ENCODE measurements at places on chromosomes 7 and 10.

DNA sequence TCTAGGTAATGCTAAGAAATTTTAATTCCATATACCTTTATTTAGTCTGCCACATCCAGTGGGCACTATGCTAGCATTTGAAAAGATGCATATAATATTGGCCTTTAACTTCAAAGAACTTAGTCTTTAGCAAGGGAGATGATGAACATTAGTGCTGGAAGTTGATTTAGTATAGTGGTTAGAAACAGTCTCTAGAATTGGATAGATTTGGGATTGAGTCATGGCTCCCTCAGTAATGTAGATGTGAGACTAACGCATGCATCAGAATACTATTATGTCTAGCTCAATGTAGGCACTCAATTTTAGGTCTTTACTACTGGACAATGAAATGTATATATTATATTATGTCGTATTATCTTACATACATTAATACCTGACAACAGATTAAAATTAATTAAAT is 5.8 kb downstream of the DKK1 start:
- no peak for DNase-seq

DNA sequence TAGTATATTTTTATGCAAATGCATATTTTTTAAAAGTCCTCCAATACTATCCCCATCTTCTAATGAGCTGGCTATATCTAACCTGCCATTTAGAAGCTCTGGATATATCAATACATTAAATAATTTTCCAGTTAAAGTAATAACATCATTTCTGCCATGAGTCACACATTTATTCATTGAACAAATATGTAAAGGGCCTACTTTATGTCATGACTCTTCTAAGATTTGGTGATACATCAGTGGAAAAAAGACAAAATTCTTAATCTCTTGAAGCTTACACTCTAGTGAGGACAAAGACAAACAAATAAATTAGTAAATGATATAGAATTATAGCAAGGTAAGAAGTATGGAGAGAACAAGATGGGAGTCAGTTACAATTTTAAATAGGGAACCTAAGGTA is 716.8 kb upstream of the LRRTM3 start:
- DNase-seq, result no peak

DNA sequence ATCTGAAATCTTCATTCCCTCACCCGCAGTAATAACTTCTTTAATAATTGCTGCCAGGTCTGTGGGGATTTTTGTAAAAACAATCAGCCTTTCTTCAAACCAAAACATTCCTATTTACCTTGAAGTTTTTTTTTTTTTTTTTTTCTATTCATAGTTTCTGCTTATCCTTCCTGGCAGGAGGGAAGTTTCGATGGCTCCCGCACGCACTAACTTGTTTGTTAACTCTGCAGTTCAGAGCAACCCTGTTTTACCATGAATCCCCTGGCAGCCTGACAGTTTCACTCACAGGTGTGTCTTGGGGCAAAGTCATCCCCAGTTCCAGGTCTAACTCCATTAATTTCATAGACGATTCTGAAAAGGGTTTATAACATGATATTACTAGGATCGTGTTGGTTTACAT is 149.3 kb downstream of the KLF6 start:
- no peak for DNase-seq

DNA sequence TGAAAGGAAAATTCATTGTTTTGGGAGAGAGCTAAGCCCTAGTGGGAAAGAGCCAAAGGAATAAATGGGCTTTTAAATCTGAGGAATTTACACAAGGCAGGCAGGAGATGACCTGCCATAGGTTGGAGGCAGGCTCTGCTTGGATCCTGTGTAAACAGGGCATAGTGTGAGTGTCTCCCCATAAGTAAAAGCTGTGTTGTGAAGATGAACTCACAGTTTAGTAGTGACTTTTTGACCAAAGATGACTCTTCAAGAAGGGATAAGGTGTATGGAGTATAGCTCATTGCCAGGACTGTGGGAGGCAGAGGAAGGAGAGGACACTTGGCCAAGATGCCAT is 63.2 kb downstream of the KAT6B start:
- no peak for DNase-seq

DNA sequence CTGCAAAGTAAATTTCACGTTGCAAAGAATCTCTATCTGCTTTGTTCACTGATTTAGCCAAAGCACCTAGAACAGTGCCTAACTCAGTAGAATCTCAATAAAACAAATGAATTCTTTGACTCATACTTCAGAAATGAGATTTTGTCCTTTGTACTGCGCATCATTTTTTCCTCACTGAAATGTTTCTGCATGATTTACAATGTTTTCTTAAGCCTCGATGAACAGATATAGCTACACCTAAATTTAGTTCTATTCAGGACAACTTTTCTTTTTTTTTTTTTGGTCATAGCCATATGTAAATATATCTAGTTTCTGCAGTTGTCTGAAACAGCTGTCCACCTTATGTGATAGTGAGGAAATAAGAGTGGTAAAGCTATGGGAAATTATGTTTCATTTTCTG is 15.3 kb downstream of the GNAT3 start:
- no peak for DNase-seq

DNA sequence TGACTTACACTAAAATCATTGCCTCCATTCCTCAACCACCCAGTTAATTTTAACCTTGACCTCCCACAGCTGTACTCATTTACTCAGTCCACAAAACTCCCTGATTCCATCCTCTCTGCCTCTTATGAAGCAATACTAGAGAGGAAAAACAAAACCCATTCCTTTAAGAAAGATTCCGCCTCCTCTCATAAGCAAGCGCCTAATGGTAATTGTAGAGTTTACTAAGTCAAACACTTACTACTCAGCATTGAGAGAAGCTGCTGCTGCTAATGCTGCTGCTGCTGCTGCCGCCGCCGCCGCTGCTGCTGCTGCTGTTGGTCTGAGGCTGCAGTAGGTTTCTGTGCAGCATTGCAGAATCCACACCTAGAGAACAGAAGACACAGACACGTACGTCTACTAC is 2.1 kb upstream of the ADD3 start:
- DNase-seq, result no peak

GRCh38 chr7:157690058-157690832 is 353.4 kb downstream of the DNAJB6 start:
- DNase-seq, result peak; percentile 24

- DNase-seq, result no peak
Observed at GRCh38 chr10:75432176-75432575, 752 bp downstream of the LRMDA start.

DNA sequence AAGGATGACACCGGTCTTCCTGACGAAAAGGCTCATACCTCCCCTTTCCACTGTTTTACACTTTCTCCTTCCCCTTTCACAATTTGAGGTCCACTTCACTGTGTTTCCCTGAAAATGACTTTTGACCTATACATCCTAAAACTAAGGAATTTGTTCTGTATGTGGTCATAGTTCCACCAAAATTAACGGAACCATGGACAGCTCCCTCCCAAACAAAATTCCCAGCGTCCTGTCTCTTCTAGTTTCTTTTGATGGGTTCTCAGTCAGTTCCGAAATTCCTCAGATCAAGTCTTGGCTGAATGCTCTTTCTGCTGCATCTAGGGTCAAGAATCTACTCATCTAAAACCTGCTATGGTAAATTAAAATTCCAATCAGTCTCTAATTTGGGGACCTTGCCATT is 1191.9 kb downstream of the CNTNAP2 start:
- DNase-seq, result no peak

GRCh38 chr7:112622159-112622715 is 141.4 kb downstream of the LSMEM1 start:
- DNase-seq, result no peak

GRCh38 chr7:78530351-78530750 is 731.8 kb downstream of the PHTF2 start:
- DNase-seq, result no peak

- peak; percentile 77 for DNase-seq
Observed at GRCh38 chr7:44073664-44074348, 8.4 kb upstream of the PGAM2 start.

DNA sequence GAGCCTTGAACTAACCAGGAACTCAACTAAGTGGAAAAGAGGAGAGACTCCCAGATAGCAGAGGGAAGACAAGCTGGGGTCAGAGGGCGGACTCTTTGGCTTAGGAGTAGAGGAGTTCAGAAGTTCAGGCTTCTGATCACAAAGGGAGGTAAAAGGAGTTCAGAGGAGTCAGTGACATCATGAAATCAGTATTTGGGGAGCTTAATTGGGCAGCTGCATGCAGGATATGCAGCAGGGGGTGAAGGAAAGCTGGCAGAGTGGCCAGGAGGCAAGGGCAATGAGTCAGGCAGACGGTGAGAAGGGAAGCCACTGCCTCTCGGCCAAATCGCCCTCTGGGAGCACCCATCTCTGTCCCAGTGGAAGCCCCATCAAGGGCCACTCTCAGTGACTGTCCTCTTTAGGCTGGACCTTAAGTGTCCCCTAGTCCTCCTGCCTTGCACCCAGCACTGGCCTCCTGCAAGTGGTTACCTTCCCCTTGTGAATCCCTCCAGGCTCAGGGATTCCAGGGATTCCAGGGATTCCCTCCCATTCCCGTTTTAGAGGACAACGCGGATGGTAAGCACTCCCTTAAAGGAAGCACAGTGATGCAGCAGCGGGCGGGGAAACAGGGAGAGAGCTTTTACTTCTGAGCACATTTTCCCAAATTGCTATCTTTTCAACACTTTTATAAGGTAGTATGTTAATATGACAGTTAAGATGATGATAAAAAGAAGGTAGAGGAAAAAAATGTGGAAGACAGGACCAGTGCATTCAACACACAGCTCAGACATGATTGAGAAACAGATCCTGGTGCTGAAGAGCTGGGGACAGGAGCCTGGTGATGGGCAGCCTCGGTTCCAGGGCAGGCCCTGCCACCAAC is 72.6 kb downstream of the KCNMA1 start:
- DNase-seq, result no peak

DNA sequence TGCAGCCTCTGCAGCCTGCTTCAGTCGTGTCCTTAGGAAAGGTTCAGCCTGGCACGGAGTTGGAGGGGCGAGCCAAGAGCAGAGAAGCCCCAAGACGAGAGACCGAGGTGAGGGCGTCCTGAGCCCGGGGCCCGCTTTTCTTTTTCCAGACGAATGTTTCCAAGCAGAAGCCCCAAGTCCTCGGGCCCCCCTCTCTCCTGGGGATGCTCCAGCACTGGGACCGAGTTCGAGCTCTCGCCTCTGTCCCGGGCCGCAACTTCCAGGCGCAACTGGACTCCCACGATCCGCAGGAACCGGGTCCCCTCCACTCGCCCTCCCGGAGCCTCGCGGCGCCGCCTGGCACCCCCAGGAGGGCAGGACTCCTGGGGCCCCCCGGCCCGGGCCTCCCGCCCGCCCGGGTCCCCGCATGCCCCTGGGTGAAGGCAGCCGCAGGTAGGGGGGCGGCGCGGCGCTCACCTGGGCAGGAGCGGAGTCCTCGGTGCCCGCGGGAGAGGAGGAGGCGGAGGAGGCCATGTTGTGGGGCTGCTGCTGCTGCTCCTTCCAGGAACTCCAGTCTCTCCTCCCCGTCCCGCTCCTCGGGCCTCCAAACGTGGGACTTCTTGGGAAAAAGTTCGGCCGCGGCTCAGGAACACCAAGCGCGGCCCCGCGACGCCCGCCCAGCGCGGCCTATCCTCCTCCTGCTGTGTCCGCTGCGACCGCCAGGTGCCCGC is 45.3 kb upstream of the CDK1 start:
- DNase-seq, result peak; percentile 28

DNA sequence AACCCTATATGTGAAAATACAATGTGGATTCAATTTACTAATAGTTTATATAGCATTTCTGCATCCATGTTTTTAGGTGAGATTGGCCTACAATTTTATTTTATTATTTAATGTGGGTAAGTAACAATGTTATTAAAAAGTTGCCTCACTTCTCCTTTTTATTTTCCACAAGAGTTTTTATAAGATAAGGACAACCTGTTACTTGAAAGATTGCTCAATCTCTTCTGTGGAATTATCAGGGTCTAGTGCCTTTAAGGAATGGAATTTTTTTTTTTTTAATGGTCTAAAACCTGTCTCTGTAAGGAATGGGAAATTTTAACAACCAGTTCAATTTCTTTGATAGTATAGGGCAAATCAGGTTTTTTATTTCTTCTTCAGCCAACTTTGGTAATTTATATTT is 53.9 kb upstream of the RAB18 start:
- DNase-seq, result no peak

- peak; percentile 84 for DNase-seq
Observed at GRCh38 chr10:6348096-6348874, 145.6 kb downstream of the PFKFB3 start.

GRCh38 chr7:18902892-18903291 is 214.5 kb downstream of the TWIST1 start:
- no peak for DNase-seq

DNA sequence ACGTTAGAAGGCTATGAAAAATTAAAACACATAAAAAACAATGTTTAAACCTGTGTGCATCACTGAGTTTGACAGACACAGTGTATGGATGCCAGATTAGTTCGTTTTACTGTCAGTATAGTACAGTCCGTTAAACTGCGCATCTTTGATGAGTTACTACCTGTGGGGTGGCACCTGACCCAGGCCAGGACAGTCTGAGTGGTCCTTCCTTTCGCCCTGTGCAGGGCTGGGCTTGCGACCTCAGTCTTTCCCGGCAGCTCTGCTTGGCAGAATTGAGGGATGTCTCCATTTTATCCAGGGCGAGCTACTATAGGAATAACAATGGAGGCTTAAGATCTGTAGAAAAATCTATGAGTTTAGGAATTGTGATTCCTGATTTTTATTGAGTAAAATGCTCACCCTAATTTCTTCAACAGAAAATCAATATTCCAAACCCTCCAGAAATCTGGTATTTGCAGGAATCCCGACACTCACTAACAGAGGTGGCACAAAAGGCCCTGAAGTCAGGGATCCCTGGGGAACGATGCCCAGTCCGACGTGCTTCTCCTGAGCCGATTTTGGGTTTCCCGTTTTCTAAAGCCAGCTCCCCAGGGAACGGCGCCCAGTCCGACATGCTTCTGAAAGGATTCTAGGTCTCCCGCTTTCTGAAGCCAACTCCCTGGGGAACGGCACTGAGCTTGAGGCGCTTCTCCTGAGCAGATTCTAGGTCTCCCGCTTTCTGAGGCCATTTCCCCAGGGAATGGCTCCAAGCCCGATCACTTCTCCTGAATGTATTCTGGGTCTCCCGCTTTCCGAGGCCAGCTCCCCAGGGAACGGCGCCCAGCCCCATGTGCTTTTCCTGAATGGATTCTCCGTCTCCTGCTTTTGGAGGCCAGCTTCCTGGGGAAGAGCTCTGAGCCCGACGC is 377.6 kb downstream of the DNAJB6 start:
- DNase-seq, result no peak

- DNase-seq, result peak; percentile 62
Observed at GRCh38 chr7:131106681-131107336, 220.9 kb upstream of the MKLN1 start.

- no peak for DNase-seq
Observed at GRCh38 chr7:945556-946255, 8.8 kb downstream of the ADAP1 start.

GRCh38 chr7:114051871-114052331 is 133.1 kb upstream of the PPP1R3A start:
- no peak for DNase-seq

DNA sequence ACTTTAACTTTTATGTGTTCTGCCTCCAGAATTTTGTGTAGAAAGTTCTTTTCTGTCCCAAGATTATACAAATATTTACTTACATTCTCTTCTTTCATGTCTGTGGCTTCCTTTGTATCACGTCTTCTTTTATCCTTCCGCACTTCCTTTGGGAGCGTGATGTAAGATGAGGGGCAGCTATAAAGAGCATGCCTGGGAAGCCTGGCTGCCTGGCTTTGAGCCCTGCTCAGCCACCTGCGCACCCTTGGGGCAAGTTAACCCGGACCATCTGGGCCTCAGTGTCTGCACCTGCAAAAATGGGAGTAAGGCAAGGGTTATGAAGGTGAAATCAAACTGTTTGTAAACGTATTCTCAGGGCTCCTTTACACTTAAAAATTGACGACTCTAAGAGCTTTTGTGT is 25.2 kb downstream of the PALD1 start:
- no peak for DNase-seq

GRCh38 chr7:25759286-25759685 is 392.7 kb upstream of the NFE2L3 start:
- DNase-seq, result no peak

- DNase-seq, result no peak
Observed at GRCh38 chr10:5387169-5387568, 17.5 kb downstream of the TUBAL3 start.

Data from stimulated activated CD8-positive, alpha-beta memory T cell treated with anti-CD3 and anti-CD28 coated beads, Interleukin-4, amount 100 ng/mL, for 48 hours (primary cell).